SIG-M5 (cell line): ENCODE measurements at places on chromosomes 1 and 21.

- DNase-seq: no peak
Measured at GRCh38 chr1:29655145-29655544, 418.8 kb downstream of the PTPRU start.

GRCh38 chr1:117569856-117570255 is 36.0 kb upstream of the TENT5C start:
- DNase-seq: no peak

DNA sequence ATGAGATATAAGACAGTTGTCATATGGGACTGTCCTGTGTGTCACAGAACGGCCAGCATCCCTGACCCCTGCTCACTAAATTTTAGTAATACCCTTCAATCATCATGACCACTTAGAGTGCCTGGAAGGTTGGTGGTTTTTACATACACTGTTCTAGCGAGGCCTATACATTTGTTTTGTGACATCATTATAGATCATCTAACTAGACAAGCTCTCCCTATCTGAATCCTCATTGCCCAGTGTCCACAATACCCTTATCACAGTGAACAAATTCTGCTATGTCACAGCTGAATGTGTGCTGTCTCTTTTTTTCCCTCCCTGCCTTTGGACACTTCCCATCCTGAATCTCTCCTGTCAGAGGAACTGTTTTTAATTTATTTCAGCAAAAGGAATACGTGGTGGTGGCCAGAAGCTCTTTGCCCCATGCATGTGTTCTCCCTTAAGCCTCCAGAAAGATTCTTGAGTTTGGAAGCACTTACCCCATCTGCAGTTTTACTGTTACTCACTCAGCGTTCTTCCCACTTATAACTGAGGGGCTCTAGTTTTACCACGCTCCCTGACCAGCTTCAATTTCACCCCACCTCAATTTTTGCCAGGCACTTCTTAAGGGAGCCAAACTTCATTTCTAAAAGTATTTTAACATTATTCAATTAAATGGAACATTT is 70.3 kb downstream of the OLFML2B start:
- DNase-seq: no peak

DNA sequence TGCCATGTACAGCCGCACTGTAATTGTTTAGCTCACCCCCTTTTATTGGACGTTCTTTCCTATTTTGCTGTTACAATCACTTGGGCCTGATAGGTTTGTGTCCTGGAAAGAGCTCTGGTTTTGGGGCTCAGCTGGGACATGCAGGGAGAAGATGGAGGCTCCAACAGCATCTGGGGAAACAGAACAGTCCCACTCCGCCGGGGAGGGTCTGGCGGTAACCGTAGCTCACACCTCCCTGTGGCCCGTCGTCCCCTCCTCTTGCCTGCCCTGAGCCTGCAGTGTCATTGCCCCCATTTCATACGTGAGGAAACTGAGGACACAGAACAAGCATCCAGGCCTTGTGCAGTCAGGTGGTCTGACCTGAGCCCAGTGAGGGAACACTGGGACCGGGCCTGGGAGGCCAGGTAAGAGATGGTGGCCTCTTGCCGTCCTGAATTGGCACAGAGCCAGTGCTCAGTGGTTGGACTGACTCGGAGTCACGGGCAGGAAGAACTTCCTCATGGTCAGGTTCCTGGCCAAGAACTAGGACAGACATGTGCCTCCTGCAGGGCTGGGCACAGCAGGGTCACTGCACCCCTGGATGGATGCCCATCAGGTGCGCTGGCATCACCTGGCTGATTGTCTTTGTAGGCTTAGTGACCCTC is 41.8 kb downstream of the S100B start:
- no peak for DNase-seq

- no peak for DNase-seq
Measured at GRCh38 chr1:1959840-1960479, 40.9 kb upstream of the TMEM52 start.

DNA sequence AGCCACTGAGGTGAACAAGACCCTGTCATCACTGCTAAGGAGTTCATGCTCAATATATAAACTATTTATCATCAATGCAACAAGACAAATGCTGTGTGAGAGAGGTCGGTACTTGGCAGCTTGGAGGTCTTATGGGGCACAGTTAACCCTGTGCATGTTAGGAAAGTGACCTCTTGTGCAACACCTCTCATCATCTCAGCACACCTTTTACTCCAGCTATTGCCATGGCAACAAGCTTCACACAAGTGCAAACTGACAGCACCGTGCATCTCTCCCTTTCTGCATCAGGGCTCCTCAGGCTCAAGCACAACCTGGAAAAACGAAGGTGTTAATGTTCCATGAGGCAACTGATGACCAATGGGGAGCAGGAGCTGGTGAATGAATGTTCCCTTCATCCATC is 14.7 kb upstream of the MYSM1 start:
- DNase-seq: no peak

- no peak for DNase-seq
Measured at GRCh38 chr21:35753308-35753707, 307.0 kb downstream of the SETD4 start.

GRCh38 chr1:96641282-96641681 is 80.3 kb upstream of the PTBP2 start:
- DNase-seq: no peak

- no peak for DNase-seq
Measured at GRCh38 chr1:239536165-239536849, 149.9 kb downstream of the CHRM3 start.

DNA sequence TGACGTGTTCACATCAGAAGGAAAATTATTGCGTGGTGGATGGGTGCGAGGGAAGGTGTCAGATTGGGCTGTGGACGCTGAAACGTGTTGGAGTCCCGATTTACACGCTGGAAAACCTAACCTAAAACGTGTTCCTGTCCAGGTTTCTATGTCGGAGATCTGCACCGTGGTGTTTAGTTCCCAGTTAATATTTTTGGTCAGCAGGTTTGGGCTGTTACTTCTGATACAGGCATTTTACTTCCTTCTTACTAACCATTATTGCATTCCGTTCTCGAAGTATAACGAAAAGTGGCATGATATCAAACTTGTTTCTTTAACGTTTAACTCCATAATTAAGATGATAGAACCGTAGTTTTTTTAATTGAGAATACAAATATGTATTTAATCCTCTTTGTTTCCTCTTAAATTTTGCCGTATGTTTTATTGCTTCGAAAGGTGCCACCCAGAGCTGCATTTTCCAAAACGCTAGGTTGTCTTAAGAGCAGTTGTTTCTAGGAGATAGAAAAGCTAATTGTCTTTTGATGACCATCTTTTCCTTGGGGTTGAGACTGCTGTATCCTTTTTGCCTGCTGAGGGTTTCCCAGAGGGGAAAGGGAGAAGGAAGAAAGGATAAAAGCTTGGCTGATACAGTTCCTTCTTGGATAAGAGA is 1.3 kb downstream of the ADARB1 start:
- no peak for DNase-seq

DNA sequence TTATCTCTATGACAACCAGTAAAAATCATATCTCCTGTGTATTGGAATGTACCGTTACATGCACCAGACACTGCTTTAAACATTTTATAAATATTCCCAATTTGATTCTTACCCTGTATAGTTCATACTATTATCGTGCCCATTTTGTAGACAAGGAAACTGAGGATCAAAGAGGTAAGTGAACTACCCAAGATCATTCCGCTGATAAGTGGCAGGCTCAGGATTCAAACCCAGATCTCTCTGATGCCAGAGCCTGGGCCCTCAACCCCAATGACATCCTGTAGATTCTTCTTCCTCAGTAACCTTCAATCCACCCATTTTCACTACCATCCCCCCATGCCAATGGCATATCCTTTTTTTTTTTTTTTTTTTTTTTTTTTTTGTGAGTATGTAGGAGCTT is 12.3 kb downstream of the CFAP57 start:
- no peak for DNase-seq

- DNase-seq: no peak
Measured at GRCh38 chr1:234826352-234826751, 216.4 kb upstream of the IRF2BP2 start.

- DNase-seq: no peak
Measured at GRCh38 chr1:162389021-162389818, 7.7 kb downstream of the C1orf226 start.

- DNase-seq: no peak
Measured at GRCh38 chr1:152954436-152954835, 7.4 kb downstream of the SPRR5 start.

DNA sequence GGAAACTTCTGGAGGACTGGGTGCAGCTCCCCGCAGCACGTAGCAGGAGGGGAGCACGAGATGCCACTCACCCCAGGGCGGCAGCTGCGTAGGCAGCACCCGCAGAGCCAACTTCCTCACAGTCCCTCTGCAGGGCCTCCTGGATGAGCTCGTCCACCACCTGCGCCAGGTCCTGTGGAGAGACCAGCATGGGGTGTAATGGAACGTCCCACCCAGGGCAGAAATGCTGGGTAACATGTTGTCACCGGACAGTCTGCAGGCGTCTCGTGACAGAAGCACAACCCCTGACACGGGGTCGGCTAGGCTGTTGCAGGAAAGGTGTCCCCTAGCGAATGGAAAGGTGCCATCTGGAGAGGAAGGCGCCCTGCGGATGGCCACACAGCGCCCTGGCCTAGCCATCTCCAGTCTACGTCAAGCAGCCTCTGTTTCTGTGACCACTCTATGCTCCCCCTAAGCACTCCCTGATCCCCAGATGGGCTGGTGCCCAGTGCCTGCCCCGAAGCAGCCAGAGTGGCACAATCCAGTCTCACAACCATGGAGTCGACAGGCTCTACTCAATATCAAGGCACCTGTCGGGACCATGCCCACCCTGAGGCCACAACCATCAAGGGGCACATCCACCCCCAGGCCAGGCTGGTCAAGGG is 21.2 kb downstream of the MCM3AP start:
- no peak for DNase-seq

GRCh38 chr1:25922971-25923552 is 16.8 kb upstream of the STMN1 start:
- no peak for DNase-seq

GRCh38 chr1:236159704-236160539 is 17.6 kb downstream of the GPR137B start:
- no peak for DNase-seq

- no peak for DNase-seq
Measured at GRCh38 chr1:94949681-94950661, 23.1 kb upstream of the CNN3 start.

- no peak for DNase-seq
Measured at GRCh38 chr1:222009105-222009730, 267.3 kb upstream of the DUSP10 start.

GRCh38 chr21:32456497-32456918 is 44.0 kb downstream of the EVA1C start:
- DNase-seq: no peak

DNA sequence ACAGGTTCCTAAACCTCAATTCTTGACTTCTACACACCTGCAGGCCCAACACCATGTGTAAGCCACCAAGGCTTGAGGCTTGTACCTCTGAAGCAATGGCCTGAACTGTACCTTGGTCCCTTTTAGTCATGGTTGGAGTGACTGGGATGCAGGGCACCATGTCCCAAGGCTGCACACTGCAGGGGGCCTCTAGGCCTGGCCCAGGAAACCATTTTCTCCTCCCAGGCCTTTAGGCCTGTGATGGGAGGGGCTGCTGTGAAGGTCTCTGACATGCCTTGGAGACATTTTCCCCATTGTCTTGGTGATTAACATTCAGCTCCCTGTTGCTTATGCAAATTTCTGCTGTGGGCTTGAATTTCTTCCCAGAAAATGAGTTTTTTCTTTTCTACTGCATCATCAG is 75.8 kb upstream of the ZNF678 start:
- no peak for DNase-seq

GRCh38 chr1:33045246-33045645 is 8.6 kb upstream of the AK2 start:
- no peak for DNase-seq

DNA sequence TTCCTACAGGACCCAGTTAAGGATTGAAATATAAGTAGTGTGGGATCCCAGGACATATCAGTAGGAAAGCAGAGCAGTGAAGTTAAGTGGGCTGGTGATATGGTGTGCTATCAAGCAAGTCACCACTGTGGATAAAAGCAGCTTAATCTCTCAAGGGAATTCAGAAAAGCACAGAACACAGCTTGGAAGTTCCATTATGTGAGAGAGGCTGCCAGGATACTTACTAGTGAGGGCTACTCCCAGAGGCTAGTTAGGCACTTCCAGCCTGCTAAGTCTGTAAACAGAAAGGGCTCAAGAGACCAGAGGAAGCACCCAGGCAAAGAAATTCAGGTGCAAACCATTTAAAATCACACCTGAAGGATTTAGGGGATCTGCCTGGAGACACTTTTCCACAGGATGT is 18.8 kb upstream of the GRIK1 start:
- DNase-seq: no peak

DNA sequence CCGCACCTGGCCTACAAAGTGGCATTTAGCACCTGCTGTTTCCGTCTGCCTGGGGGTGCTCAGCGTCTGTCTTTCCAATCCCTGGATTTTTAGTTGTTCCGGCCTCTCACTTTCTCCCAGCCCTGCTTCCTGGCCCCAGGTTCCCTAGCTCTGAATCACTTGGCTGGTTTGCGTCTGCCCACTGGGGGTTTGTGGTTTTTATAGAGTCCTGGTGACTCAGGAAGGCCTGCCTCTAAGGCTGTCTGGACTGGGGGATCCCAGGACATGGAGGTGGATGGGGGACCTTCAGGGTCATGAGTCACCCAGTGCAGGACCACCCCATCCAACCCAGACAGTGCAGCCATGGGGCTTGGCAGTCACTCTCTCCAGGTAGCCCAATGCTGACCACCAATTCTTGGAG is 53.5 kb downstream of the MRPL37 start:
- no peak for DNase-seq

- DNase-seq: no peak
Measured at GRCh38 chr1:192860478-192861185, 51.8 kb downstream of the RGS2 start.

GRCh38 chr21:29190923-29191331 is 60.5 kb downstream of the MAP3K7CL start:
- no peak for DNase-seq

GRCh38 chr1:226357416-226357815 is 48.5 kb upstream of the LIN9 start:
- DNase-seq: no peak

- no peak for DNase-seq
Measured at GRCh38 chr21:21241391-21241790, 243.2 kb downstream of the NCAM2 start.

DNA sequence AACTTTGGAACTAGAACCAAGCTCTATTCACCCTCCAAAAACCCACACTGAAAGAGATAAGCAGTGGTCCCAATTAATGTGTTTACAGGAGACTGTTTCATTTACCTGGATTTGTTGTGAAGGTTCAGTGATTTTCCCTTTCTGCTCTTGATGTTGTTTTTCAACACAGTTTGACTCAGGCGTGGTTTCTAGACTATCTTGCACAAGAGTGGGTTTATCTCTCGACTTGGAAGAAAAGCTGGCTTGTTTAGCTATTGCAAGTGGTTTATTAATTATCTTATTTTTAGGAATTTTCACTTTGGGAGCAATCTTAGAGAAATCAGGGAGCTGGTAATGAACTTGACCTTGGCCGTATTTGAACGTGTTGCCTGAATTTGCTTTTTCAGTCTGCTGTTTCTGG is 5.3 kb downstream of the AKNAD1 start:
- DNase-seq: no peak

GRCh38 chr1:237634922-237635321 is 255.8 kb downstream of the ZP4 start:
- DNase-seq: no peak
